Stimulated activated naive CD8-positive, alpha-beta T cell treated with anti-CD3 and anti-CD28 coated beads, Interleukin-15, Interleukin-2, amounts not matched to agents 100 U/mL and 50 U/mL, for 24 hours (primary cell): ENCODE measurements at places on chromosomes 13 and 19.

- DNase-seq = peak; percentile 71
Measured at GRCh38 chr19:2253106-2254063, 2.8 kb downstream of the JSRP1 start.

DNA sequence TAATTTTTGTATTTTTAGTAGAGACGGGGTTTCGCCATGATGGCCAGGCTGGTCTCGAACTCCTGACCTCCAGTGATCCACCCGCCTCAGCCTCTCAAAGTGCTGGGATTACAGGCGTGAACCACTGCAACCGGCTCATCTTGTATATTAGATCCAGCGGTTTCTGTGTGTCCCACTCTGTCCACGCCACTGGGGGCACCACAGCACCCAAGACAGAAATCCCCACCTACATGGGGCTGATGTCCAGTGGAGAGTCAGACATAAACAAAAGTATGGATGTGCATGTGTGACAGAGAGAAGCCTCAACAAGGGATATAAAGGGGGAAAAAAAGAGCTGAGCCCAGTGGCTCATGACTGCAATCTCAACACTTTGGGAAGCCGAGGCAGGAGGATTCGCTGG is 65.8 kb upstream of the ADGRE5 start:
- no peak for DNase-seq

GRCh38 chr13:59755632-59756290 is 408.0 kb downstream of the DIAPH3 start:
- no peak for DNase-seq

- DNase-seq = no peak
Measured at GRCh38 chr13:82076496-82076895, 1735.6 kb upstream of the SPRY2 start.

- DNase-seq = no peak
Measured at GRCh38 chr13:28356561-28357021, 138.3 kb downstream of the FLT1 start.

GRCh38 chr19:33641956-33642498 is 20.3 kb downstream of the CHST8 start:
- no peak for DNase-seq
